Activated CD8-positive, alpha-beta T cell treated with anti-CD3 and anti-CD28 coated beads for 36 hours (primary cell): ENCODE measurements at places on chromosomes 7 and 10.

GRCh38 chr10:77027141-77027540, 610.5 kb downstream of the KCNMA1 start:
- no peak for DNase-seq

DNA sequence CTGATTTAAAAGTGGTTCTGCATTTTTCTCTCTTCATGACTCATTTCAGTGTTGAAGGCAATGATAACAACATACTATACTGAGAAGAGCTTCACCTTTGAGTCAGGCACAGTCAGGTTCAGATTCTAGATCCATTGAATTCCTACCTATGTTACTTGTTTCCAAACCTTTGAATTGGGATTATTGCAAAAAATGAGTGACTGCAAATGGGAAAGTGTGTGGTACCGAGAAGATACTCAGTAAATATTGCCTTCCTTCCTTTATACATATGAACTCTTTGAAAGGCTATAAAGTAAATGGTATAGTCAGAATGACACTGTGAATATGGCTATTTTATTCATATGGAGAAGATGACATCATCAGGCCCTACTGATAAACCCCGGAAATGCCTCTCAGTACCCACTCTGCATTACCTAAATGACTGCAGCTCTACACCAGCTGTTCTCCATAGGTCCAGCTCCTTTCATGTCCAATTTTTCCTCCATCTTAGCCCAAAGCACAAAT, 66.7 kb upstream of the FGL2 start:
- DNase-seq = peak; percentile 31

GRCh38 chr10:70493660-70494234, 15.2 kb downstream of the PALD1 start:
- DNase-seq = peak; percentile 63

- DNase-seq = no peak
Observed at GRCh38 chr10:42975005-42975493, 101.8 kb upstream of the RET start.

DNA sequence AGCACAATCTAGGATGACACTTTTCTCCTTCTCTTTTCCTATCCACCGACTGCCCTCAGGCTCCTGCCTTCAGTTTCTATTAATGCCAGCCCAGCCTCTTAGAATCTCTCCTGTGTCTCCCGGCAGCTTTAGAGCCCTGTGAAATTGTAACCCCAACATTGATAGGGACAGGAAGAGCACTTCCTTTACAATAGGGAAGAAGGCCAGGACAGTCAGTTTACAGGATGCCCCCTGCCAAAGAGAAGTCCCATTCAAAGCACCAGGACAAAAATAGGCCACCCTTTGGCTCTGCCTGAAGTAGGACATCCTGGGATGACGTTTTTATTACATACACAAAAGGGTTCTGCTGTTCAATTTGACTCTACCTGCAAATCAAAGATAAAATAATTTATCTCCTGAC, 64.7 kb upstream of the ANK3 start:
- DNase-seq = no peak

GRCh38 chr7:68504716-68505115, 1093.6 kb upstream of the AUTS2 start:
- DNase-seq = no peak

DNA sequence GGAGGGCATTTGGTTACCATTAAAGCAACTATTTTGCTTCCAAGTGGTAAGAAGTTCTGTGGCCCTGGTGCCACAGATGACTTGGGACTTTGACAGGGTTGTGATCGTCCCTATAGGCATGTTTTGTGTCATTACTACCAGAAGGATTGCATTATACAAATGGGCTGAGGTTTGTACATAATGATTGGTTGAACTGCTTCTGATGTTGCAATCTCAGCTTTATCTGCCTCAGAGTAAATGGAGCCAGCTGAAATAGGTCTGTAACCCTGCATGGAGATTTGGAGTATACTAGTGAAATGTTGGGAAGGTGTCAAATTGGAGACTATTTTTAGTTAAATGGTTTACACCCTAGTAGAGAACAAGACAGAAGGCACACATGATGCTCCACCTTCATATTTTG, 46.1 kb upstream of the SEPTIN7 start:
- no peak for DNase-seq

DNA sequence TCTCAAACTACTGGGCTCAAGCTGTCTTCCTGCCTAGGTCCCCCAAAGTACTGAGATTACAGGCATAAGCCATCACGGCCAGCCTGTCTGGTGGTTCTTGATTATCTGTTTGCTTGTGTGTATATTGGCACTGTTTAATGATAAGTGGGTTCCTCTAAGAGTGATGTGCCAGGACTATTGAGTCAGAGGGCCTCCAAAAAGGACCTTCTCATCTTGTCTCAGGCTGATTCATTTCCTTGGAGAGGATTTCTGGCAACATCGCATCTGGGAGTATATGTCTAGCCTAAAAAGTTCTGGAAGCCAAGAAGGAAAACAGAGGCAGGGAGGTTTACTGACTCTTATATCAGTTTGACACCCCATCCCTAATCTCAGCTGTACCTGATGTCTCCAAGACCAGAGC, 27.1 kb upstream of the AKAP9 start:
- DNase-seq = no peak

DNA sequence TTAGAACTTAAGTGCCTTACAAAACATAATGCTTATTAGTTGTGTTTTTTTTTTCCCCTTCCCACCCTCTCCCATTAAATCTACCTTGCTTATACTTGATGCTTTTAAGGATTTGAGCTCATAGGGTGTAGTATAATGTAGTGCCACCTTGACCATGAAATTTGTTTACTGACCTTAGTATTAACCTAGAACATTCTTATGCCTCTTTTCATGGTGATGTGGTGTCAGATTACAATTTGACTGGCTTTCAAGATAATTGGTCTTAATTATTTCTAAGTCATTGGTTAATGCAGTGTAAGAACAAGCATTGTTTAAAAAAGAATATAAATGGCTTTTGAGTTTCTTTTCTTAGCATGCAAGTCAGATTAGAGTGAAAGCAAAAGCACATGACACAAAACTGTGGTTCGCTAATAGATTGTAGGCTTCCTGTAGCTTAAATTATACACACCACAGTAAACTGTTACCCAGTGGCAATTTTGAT, 61.8 kb downstream of the ADD3 start:
- DNase-seq = no peak

GRCh38 chr10:125054669-125055268, 105.6 kb downstream of the CTBP2 start:
- no peak for DNase-seq
